Cardiac septum (tissue), 1 donor: ENCODE measurements at places on chromosomes 3 and 15.
A peak's percentile ranks its signal among the peaks of the same experiment; 100 is the strongest.

DNA sequence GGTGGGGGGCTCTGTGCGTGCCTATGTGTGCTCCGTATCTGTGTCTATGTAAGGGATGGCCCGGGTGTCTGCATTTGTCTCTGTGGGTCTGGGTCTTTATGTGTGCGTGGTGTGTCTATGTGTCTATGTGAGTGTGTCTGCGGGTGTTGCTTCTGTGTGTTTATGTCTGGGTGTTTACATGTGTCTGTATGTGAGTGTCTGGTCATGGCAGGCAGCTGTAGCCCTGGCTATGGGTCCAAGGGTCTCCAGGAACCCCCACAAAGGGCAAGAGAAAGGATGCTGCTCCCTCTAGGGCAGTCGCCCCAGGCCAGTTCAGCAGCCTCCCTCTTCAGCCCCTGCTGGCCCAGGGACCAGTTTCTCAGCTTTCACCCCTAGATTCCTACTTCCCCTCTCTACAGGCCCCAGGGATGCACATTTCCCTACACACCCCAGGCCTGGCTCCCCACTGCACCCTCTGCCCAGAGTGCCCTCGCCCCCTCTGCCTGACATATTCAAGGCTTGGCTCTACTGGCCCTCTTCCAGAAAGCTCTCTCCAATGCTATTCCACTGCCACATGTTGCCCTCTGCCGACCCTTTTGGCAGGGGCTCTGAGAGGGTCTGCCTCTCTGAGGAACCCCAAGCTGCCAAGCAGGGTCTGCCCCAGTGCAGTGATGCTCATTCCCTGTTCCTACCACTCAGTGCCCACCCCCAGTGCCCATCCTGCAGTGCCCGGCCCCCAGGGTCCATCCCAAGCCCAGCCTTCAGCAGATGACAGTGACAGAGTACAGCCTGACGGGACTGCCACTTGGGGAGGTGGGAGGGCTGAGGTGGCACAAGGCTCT is 1.0 kb upstream of the MYL3 start:
- DNase-seq: peak; percentile 66

DNA sequence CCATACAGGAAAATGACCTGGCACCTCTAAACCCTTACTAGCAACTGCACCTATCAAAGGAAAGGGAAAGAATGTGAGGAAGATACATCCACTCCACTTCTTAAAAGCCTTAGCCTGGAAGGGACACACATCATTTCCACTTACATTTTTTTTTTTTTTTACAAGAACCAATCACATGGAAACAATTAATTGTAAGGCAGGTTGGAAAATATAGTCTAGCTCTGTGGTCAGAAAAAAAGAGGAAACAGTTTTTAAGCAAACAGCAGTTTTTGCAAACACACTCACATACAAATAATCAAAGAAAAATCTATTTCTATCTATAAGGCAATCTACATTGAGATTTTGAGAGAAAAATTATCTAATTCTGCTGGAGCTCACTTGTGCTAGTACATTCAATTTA is 98.9 kb upstream of the SPRED1 start:
- DNase-seq: no peak

DNA sequence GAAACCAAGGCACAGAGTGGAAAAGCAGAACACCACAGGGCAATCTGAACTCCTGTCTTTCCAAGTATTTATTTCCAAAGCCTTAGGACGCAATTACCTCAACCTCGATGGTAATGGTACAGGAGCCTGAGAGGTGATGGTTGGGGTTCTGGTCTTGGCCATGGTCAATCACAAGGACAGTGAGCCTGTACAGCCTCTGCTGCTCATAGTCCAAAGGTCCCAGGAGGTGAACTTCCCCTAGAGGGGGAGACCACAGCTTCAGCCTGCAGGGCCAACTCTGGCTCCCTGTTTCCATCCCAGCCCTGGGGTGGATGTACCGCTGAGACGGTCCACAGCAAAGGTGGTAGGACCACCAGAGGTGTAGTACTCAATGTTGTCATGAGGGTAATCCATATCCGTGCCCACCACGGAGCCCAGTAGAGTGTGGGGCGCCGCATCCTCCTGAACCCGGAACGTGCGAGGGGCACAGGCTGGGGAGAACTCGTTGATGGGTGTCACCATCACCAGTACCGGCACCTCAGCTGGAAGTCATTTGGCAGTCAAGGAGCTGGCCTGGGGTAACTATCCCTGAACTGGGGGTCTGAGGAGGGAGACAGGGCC is 6.1 kb downstream of the CDHR4 start:
- no peak for DNase-seq

- DNase-seq: no peak
These were observed 152.4 kb upstream of the MRPL3 start for GRCh38 chr3:131655070-131655690.

DNA sequence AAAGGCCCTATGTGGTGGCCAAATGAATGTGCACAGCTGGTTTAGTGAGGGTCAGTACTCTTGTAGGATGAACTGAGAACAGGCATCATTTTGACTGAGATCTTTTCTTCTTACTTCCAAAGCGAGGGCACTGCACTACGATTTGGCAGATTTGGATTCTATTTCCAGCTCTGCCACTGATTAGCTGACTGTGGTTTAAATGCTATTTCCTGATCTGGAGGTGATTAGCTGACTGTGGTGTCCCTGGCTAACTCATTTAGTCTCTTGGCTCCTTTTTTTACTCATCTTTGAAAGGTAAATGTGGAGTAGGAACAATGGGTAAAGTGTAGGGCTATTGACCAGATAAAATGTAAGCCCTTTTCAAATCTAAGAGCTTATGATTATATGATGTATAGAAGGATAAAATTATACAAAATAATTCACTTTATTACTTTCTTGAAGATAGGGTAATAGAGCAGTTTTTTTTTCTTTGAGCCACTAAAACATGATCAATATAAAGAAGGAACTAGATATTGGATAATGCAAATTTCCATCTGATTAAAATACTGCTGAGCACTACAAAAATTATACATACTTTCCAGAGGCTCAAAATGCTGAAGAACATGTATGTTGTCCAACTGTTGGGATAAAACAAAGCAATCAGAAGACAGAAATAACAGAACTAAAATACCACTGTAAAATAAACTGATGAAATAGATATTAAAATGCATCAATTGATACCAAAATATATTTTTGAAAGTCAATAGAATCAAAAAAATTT is 39.7 kb upstream of the PLOD2 start:
- no peak for DNase-seq

- no peak for DNase-seq
These were observed 377.1 kb upstream of the PROK2 start for GRCh38 chr3:72161881-72162595.

DNA sequence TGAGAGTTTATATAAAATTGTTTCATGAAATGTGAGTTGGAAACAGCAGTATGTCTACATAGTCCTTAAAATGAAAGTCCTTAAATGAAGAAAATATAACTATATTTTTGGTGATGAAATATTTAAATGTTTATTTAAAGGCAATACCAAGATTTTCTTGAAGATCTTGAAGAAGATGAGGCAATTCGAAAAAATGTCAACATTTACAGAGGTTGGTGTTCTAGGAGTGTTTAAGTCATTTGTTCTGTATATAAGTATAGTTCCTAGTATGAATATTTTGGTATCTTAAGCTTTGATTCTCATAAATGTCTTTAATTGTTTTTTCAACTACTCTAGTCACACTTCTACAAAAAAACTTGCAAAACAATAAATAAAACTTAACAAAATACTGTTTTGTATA is 29.0 kb downstream of the NMD3 start:
- DNase-seq: no peak

GRCh38 chr3:196063456-196063855 is 18.4 kb downstream of the TFRC start:
- no peak for DNase-seq

DNA sequence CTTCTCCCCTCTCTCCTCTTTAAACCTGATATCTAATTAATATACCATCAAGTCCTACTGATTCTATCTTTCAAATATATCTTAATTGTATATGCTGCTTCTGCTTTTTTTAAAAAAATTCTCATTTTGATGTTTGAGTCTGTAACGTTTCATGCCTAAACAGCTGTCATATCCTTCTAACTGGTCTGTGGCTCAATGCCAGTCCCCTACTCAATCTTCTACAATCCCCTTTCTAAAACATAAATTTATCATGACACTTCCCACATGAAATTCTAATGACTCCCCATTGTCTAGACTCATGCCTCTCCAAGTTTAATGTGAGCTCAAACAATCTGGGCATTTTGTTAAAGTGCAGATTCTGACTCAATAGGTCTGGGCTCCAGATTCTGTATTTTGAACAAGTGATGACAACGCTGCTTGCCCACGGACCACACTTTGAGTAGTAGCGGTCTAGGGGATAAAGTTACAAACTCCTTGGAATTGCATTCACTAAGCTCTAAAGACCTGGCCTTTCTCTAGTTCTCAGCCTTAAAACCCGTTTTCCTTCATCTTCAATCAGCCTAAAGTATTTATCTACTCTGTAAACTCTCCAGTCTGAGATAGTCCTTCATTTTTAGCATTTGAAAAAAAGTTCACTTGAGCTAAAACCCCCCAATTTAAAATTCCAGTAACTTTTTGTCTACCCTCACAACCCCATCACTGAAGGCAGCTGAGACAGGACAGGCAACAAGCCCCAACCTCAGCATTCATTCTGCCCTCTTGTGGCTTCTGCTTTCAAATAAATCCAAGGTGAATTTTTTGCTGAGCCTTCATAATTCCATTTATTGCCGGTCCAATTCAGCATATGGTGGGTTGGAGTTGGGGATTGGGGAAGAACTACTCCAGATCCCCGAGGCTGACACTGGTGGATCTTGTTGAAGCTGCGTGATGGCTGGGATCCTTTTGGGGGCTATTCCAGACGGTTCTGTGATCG is 88.1 kb upstream of the THRB start:
- no peak for DNase-seq

DNA sequence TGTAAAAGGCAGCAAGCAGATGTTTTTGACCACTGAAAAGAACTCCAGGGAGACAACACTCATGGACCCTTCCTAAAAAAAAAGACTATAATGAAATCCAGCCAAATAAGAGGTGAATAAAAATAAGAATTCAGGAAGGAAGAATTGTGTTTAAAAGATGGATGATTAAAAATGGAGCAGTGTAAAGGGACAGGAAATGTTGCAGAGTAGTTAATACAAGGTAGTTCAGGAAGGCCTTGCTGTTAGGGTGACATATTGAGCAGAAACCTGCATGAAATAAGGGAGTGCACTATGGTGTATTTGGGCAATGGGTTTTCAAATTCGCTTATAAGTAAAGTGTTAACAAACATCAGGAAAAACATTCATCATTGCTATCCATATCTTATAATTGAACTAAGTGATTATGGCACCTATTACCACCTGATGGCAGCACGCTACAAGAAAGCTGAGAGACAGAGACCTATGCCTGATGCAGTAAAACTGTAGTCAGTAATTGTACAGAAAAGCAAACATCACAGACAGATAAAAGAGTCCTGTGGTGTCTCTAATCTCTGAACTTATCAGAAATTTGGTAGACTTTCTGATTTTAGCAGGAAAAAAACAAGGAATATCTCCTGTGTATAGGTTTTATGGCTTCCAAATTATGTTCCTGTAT is 5.8 kb upstream of the DBR1 start:
- DNase-seq: no peak
